CD4-positive, alpha-beta T cell treated with Interleukin-17A for 1 hour (primary cell): ENCODE measurements at places on chromosomes 5 and 9.

DNA sequence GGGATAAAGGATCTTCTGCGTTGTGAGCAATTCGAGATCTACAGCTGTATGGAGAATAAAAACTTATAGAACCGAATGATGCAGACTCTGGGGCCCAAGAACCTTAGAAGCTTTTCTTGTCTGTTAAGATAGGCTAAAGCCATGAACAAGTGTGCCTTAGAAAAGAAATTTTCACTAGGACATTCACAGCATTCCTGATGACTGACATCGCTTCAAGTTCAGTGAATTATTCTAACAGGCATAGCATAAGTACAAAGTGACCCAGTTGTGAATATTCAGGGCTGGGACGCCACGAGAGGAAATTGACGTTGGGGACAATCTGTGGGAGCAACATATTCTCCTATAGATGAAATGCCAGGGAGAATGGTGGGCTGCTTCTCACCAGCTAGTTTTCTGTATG lies 32.0 kb upstream of the PANK3 start:
- no peak for DNase-seq

DNA sequence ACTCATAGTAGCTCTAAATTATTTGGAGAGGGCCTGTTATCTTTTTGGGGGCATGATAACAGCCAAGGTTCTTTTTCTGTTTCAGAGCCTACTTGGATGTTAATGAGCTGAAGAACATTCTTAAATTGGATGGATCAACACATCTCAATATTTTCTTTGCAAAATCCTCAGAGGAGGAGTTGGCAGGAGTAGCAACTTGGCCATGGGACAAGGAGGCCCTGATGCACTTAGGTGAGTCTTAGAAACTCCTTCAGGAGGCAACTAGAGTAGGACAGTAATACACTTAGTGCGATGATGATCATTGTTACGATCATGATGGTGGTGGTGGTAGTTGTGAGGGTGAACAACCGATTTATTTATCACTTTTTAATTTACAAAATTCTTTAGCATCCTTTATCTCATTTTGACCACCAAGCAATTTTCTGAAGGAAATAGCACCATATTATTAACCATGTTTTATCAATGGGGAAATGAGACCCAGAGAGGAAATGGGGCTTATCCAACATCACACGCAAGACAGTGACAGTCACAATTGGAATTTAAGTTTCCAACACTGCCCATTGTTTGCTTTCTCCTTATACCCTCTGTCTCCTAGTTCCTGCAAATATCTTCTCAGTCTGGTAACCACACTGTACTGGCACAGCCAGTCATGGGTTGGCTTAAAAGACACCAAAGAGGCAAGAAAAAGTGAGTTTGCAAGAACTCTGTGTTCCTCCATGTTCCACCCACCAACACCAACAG lies 54.0 kb downstream of the PAPPA start:
- no peak for DNase-seq

DNA sequence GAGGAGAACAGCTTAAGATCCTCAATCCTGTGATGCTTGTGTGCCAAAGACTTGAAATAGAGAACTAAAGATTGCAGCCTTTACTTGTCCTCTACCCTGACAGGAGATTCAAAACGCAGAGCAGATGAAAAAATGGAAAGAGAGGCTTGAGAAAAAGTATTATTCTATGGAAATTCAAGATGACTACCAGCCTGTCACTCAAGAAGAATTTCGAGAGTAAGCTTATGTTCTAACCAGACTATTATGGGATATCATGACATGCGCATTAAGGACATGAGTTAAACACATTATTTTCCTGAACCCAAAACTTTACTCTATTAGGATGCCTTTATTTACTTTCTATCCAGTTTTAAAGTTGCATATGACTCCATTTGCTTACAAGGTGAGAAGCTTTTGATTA lies 46.4 kb downstream of the PKD2L2 start:
- no peak for DNase-seq

DNA sequence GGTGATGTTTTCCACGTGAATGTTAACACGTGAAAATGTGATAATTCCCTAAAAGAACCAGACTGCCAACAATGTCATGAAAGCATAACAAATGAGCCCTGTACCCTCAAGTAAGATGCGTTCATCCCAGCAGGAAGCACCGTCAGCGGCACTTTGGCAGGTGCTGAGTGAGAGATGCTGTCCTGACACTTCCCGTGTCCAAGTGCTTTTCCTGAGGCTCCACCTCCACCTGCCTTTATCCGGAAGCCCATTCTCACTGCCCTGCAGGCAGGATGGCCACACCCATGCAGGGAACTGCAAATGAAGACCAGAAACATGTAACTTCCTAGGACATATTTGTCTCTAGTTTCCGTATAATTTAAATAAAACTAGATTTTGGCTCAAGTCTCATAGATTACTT lies 238.0 kb upstream of the IRX2 start:
- no peak for DNase-seq

DNA sequence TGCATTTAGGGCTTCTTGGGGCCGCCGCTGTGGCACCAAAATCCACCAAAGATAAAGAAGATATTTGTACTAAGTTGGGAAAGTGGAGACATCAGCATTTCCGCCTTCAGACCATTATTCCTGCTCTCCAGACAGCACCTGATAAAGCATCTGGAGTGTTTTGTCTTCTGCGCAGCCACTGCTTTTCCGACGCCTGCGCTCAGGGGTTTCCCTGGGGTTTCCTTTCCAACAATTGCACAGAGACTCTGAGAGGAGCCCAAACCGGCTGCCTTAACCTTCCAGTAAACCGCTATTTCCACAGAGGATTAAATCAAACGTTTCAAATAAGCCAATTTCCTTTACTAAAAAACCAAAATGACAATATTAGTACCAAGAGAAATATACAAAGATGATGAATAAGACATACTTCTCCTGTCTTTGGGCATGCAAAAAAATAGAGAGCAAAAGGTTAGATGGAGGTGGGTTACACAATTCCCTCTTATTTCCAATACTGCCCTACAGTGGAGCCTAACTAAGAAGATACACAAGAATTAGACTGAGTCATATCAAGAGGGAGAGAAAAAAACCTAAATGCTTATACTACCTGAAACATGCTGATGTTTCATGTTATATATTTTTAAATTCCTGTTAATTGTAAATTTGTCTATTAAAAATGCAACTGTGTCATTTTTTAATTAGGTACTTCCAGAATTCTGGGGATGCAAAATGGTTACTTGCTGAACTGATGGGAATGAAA lies 98.4 kb downstream of the MAPKAP1 start:
- DNase-seq, result no peak

GRCh38 chr5:159240301-159240870 lies 22.7 kb upstream of the UBLCP1 start:
- no peak for DNase-seq

DNA sequence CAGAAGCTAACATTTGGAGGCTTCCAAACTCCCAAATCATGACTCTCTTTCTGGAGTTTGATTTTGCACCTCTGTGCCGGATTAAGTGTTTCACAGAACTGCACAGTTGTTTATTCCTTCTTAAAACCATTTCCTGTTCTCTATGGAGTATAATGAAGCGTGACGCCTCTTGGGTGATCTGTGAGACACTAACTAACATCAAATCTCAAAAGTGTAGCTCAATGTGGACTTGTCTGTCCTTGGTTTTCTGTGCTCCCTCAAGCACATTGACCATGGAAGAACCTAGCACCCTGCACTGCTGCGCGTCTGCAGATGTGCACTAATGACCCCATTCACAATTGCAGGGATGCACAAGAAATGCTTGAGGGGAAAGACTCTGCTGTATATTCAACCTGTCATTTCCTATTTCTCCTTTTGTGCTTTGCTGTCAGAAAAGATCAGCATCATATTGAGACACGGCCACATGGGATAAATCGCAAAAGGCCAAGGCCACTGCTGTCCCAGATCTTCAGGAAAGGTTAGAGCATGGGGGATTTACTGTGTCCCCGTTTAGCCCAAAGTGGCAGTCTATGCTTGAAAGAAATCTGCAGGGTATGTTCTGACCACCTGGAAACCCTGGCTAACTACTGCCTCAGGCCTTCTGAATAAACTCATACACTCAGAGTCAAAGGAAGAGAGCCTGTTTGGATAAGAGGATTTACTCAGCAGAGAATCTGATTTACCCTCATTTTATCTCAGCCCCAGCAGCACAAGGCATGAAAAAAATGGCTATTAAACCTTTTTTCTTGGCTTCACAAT lies 109.6 kb downstream of the BAAT start:
- no peak for DNase-seq

DNA sequence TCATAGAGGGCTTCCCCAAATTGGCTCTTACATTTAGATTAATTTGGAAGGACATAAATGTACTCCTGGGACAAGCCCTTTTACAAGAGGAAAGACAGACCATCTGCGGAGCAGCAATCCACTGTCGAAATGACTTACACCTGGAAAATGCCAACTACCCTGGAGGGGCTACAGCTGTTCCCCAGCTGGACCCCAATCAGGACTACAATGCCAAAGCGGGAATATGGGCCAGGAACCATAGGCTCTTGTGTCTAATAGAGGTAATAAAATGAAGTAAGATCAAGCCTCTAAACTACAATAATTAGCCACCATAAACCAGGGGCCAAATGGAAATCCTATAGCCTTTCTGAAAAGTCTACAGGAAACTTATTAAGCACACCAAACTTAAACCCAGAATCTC lies 581.3 kb downstream of the PDE4D start:
- DNase-seq, result no peak

GRCh38 chr5:142735323-142736246 lies 34.6 kb upstream of the ARHGAP26 start:
- no peak for DNase-seq

GRCh38 chr5:149766460-149767280 lies 36.6 kb downstream of the PPARGC1B start:
- no peak for DNase-seq

GRCh38 chr9:5958273-5958672 lies 57.2 kb downstream of the RANBP6 start:
- no peak for DNase-seq

- DNase-seq, result peak; percentile 62
Observed at GRCh38 chr5:1255081-1255561, 29.9 kb downstream of the SLC6A18 start.

GRCh38 chr5:55534436-55535198 lies at the start of gene PLPP1:
Gene PLPP1, minus strand, starts transcription at chr5:55534964. Its CDS starts 335 bp downstream, at chr5:55534629.
- DNase-seq, result peak; percentile 85

DNA sequence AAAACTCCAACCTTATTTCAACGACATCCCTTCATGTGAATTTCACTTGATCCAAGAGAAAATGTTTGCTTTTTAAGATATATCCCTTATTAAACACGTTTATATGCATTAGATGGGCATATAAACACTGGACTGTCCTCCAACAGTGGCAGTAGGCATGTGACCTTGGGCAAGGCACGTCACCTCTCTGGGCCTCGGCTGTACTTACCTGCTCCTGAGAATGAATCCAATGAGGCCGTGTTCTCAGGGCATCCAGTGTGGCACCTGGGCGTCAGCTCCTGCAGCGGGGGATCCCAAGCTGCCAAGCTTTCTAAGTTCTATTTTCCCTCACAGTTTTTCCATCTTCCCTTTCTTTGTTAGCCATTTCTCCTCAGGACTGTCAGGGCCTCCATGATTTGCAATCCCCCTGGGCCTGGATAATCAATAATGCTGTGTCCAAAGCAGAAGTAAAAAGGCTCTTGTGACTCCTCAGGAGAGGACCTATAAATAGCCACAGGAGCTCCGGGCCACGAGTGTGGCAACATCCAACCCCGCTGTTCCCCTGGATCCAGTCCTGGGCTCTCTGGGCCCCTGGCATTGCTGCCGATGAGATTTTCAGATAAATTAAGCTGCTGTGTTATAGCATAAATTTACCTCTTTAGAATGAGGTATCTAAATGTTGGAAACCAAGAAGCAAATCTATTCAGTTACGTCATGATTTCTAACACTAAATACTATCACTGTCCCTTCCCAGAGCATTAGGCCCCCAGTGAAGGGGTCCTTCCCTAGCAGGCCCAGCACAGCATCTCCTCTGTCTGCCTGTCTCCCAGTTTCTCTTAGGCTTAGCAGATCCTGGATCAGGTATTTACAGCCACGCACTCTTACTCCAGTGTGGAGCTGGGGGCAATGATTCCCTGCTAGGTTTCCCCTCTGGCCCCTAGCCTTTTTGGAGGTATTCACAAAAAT lies 76.8 kb downstream of the PTPN3 start:
- DNase-seq, result no peak

- no peak for DNase-seq
Observed at GRCh38 chr5:110878115-110878514, 139.3 kb downstream of the SLC25A46 start.

DNA sequence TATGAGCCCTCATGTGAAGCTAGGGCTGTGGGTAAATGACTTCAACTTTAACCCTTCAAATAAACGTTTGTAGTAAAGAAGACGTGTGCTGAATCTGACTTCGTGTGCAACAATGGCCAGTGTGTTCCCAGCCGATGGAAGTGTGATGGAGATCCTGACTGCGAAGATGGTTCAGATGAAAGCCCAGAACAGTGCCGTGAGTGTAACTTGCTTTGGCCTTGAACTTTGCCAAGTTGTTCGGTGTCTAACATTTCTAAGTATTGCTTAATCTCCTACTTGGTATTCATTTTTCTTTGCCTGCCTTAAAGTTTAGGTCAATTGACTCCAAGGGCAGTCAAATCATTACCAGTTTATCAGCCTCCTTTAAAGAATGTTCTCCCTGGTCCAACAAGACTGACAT lies 18.2 kb downstream of the VLDLR start:
- no peak for DNase-seq

DNA sequence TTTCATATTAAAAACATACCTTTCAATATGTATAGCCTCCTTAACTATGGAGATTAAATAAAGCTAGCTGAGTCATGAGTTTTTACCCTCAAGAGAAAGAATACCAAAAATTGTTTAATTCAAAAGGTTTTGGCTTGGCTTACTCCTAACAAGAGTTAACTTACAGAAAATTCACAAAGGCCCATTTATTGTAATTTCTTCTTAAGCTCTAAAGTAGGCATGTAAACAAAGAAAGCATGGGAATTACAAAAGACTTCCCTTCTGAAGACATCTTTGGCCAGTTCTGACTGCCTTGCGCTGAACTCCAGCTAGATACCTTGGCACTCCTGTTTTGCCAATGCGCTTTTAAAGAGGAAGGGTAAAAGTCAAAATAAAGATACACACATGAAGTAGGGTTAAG lies 28.2 kb downstream of the PUM3 start:
- DNase-seq, result no peak

GRCh38 chr5:149636861-149637246 lies 55.6 kb downstream of the ARHGEF37 start:
- DNase-seq, result peak; percentile 64

GRCh38 chr5:148467958-148468357 lies 84.2 kb downstream of the FBXO38 start:
- no peak for DNase-seq
